Left renal cortex interstitium (tissue), 4 donors: ENCODE measurements at places on chromosomes 6 and 20.

GRCh38 chr6:19554356-19555225 is 282.6 kb upstream of the ID4 start:
- DNase-seq: no peak

DNA sequence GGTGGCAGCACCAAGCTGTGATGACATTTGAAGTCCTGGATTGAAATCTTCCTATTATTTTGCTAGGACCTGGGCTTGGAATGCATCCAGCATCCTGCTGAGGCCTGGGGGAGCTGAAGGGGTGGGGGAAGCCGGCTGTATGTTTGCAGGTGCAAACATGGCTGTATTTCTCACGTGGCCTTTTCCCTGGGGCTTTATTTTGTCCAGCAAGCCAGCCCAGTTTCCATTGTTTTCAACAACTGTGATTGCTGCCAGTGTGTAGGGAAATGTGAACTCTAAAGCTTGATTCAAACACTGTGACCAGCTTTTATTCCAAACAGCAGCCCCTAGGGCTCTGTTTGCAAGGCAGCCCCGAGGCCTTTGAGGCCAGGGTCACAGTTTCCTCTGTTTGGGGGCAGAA is 683.0 kb downstream of the DHX35 start:
- DNase-seq: no peak

DNA sequence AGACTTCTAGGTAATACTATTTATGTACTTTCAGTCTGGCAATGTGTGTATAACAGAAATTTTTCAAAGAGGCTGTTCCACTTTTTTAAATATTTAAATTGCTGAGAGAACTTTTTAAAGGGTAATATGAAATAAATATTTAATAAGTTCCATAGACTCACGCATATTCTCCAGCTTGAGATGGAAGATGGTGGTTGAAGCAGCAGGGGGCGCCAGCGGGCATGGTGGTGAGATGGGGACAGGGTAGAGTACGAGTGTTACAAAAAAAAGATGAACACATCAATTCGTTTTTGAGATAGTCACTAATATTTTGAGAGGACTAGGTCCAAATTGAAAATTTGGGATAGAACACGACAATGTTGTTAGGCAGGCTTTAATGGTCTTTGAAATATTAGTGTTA is 68.4 kb downstream of the RSPO3 start:
- no peak for DNase-seq

DNA sequence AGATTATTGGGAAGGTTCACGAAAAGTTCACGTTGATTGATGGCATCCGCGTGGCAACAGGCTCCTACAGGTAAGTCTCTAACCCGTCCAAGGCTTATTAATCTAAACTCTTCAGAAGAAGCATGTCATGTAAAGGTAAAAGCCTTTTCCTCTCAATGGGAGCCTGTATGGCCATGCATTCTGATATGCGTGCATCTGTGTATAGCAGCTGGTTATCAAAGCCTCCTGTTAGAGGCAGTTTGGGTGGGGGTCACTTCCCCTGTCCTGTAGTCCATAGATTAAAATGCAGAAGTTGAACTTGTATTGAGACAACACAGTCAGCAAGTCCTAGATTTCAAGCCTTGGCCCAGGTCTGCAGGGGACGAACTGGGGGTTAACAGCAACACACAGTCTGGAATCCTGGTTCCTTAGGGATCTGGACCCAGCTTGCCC is 14.2 kb upstream of the DHX35 start:
- DNase-seq: no peak

- DNase-seq: no peak
These were observed 54.8 kb upstream of the SPDEF start for GRCh38 chr6:34610819-34611477.

GRCh38 chr20:43947316-43947710 is 32.7 kb downstream of the TOX2 start:
- no peak for DNase-seq

- DNase-seq: no peak
These were observed 4.8 kb upstream of the ASF1A start for GRCh38 chr6:118889163-118889562.

DNA sequence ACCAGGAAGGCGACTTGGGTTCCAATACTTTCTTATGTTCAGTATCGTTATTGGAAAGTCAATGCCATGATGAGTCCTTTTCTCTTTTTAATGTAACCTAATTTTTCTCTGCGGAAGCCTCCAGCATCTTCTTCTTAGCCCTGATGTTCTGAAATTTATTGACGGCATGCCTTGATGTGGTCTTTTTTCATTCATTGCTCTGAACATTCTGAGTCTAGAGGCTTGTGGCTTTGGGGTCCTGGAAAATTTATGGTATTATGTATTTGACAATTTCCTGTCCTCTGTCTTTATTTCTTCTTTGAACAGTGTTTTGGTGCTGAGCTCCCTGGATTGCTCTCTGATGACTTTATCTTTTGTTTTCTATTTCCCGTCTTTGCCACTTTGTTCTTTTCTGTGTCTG is 28.7 kb upstream of the MAS1 start:
- DNase-seq: no peak

GRCh38 chr6:16504609-16505008 is 256.7 kb downstream of the ATXN1 start:
- no peak for DNase-seq

DNA sequence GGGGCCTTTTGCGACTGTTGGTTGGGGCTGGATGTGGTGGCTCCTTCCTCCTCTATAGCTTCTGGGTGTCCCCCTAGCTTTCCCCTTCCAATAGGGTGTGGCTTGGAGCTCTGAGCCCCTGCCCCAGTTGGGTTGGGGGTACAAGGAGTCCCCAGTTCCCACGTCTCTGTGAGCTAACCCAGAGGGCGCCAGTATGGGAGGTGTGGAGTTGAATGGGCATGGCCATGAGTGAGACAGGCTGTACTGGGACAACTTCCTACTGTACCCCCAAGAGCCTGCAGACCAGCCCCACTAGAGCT is 1.2 kb downstream of the C20orf204 start:
- DNase-seq: no peak

DNA sequence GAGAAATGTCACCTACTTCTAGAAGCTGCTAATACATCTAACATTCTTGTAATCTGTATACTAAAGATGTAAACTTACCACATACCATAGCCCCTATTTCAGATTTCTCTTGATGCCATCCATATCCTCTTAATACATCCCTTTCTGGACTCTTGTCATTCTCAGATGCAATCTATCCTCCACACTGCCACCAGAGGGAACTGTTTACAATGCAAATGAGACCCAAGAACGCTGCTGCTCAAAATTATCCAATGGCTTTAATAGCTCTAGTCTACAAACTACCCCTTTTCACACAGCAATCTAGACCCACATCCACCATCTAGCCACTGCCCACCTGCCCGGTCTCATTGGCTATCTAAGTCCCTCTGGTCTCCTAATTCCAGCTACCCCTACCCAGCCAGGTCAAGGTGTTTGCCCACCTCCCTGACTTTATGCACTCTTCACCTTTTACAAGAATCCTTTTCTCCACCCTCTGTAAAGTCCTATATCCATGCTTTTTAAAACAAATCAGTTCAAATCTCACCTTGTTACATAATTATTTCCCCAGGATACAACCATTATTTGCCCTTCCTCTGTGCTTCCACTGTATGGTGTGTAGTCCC is 14.8 kb downstream of the FAXC start:
- DNase-seq: no peak

DNA sequence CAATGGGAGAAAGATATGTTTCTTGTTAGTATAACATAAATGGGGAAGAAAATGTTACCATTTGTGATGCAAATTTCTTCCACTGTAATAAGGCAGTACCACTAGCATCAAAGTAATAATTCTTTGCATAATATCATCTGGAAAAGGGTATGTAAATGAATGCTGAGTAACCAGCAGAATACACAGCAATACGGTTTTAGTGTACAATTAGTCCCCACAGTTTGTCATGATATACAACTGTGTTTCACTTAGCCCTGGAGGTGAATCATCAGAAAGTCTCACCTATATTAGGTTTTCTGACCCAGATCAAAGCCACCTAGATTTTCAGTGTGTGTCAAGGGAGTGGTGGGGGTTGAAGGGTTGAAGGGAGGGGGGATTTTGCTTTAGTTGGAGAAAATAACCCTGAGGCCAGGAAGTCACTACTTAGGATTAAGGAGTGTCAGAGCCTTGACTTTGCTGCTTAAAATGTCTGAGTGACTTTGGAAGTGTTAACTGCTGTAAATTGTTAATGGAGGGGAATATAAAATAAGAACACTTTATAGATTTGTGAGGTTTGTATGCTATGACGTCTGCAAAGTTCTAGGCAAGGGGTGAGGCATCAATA is 8.6 kb upstream of the MEI4 start:
- DNase-seq: no peak

- no peak for DNase-seq
These were observed 11.0 kb downstream of the BTNL2 start for GRCh38 chr6:32396028-32396427.

DNA sequence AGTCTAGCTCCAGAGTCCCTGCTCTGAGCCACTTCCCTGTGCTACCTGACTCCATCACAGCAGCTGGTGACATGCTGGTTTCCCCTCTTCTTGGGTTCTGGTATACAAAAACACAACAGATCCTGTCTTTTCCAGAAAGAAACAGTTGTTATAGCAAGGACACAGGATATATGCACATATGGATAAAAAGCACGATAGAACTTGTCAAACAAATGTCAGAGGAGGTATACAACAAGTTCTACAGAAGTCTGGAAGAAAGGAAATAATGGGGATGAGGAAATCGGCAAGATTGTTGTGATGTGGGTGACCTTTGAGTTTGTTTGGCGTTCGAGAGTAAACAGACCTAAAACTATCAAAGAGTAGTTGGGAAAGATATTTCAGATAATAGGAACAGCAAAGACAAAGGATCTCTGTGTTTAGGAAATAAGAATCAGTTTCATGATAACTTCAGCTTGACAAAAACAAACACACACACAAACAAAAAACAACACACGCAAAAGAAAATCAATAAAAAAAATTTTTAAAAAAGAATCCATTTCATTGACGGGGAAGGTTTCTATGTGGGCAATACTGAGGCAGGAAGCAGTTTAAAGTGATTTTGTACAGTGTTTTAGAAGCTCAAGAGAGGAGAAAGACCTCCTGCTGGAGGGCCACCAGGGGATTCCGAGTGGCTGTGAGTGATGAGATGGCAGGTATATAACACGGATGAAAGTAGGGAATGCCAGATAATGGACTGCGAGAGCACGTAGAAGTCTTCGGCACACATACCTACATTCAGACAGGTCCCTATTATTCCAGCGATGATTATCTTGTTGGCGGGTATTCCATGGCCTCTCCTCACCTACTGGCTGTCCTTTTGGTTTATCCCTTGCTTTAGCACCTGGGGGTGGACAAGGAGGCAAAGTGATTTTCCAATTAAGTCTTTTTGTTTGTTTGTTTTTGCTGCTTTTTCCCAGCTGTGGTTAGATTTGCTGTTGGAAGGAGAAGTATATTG is 174.9 kb downstream of the HS3ST5 start:
- DNase-seq: no peak

DNA sequence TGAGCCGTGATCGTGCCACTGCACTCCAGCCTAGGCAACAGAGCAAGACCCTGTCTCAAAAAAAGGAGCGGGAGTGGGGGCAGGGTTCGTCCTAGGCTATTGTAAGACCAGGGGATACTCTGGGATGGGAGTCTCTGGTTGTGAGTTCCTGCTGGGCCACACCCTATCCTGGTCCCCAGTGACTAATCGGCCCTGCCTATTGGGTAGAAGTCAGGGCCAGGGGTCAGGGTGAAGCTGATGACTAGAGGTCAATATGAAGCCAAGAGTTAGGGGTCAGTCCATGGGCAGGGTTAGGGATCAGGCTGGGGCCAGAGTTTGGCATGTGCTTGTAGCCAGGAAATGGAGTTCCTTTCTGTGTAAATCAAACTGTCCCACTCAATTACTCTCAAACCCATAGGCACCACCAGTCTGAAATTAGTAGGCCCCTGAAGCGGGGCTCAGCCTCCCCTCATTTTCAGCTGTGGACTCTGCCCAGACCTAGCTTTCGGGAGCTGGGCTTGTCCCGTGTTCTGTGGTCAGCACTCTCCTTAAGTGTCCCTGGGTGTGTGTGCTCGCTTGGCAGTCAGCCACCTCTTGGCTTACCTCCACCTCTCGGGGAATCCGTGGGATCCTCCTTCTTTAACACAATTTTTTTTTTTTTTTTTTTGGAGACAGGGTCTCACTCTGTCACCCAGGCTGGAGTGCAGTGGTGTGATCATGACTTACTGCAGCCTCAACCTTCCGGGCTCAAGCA is 1.8 kb downstream of the HSPA12B start:
- no peak for DNase-seq

DNA sequence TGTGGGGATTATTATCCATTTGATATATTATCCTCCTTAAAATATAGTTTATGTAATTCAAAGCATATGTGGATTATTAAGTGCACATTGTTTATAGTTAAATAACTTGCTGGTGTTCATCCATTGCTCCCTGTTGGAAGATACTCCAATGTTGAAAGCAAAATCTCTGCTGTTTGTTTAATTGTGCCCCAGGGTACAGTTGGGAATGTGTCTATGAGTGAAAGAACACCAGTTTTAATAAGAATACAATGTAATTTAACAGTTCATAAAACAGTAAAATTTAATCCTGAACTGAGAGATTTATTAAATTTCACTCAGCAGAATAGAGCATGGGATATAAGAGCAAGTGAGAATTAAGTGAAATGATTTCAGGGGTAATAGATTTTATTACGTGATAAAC is 364.9 kb downstream of the GRIK2 start:
- no peak for DNase-seq

GRCh38 chr6:15363523-15364400 is 117.9 kb downstream of the JARID2 start:
- no peak for DNase-seq

DNA sequence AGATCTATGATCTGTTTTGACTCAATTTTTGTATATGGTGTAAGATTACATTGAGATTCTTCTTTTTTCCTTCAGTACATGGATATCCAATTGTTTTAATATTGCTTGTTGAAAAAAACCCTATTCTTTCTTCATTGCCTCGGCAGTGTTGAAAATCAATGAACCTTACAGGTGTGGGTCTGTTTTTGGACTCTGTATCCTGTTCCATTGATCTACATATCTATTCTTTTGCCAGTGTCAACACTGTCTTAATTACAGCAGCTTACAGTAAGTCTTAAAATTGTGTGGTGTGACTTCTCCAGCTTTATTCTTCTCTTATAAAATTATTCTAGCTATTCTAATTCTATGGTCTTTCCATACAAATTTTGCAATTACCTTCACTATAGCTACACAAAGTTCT is 81.8 kb upstream of the KCNK16 start:
- DNase-seq: no peak

DNA sequence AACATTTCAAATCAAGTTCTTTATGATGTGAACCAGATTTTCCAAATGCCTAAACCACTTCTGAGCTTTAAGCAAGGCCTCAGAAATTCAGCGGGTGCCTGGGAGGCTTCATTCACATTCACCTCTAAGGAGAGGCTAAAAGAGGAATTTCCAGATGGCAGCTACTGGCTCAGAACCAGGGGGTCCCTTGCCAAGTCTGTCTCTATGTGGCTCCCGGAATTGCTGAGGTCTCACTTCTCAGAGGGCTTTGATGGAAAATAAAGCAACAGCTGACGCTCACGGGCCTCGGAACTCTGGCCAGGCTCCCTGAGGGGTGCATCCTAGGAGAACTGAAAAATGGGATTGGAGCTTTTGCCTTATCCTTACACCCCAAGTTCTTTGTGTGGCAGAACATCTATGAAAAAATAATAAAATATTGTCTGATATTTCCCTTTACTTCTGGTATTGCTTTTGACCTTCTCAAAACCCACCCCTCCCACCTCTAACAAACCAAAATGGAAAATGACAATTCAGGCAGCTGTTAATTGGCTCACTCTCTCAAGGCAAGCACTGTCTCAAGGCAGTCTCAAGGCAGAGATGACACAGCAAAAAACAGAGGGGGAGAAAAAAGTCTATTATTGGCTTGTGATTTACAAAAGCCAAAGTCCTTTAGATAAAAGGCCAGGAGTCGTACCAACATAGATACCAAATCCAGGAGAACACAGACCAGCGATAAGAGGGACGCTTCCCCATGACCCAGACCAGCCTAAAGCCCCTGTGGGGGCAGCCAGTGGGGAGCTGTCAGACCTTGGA is 21.8 kb upstream of the LRRN4 start:
- DNase-seq: no peak
